ENCODE measurements at places on chromosomes 6 and 20.

DNA sequence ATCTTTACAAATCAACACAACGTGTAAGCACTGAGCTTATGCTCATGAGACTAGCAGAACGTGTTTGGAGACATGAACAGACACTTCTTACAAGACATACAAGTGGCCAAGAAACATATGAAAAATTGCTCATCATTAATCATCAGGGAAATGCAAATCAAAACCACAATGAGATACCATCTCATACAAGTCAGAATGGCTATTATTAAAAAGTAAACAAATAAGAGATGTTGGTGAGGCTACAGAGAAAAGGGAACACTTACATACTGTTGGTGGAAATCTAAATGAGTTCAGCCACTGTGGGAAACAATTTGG lies 327.9 kb upstream of the SOX4 start:
- no peak for DNase-seq

- no peak for DNase-seq
These were observed 20.5 kb upstream of the LTV1 start for GRCh38 chr6:143822584-143823024.

GRCh38 chr6:38570750-38571149 lies 69.0 kb downstream of the BTBD9 start:
- no peak for DNase-seq

GRCh38 chr6:52417675-52418111 lies 2.4 kb upstream of the EFHC1 start:
- no peak for DNase-seq

- no peak for DNase-seq
These were observed 1.9 kb downstream of the EIF2S2 start for GRCh38 chr20:34110025-34110744.

DNA sequence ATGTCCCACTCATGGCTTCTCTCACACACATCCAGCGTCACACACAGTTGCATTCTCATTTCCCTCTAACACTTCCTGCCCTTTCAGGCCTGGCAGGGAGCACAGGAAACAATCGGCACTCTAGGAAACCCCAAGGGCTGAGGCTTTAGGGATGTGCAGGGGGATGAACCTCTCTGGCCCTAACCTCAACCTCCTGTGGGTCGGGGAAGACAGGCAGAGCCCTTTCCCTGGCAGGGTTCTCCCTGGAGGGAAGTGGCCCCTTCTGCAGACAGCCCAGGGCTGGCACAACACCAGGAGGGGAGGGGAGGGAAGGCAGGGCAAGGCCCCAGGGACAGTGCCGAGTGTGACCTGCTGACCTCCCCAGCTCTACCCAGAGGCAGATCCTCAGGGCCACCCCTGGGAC lies 2.7 kb downstream of the TEAD3 start:
- DNase-seq: no peak

- DNase-seq: no peak
These were observed 287.2 kb downstream of the TAF4 start for GRCh38 chr20:61778495-61778863.

DNA sequence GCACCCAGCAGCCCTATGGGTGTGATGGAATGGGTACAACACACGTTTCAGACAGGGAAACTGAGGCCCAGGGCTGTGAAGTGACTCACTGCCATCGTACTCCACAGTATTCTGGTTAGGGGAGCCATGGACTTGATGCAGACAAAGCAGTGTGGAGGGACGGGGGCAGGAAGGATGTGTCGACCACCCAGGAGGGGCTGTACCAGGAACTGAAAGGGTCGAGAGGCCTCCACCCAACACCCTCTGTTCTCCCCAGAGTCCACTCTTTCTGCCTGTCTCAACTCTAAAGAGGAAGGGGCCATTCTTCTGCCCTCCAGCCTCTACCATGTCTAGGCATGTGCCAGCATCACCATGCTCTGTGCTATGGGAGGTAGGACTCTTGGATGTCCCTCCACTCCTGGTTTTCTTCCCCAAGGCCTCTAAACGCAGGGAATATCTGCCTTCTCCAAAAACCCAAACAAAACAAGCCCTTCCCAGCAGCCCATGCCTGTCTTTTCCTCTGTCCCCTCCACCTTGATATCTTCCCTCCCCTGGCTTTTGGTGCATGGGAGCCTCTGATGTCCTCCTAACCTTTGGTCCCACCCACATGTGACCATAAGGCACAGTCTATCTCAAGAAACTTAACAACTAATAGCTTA lies 7.4 kb downstream of the SLC22A1 start:
- no peak for DNase-seq

DNA sequence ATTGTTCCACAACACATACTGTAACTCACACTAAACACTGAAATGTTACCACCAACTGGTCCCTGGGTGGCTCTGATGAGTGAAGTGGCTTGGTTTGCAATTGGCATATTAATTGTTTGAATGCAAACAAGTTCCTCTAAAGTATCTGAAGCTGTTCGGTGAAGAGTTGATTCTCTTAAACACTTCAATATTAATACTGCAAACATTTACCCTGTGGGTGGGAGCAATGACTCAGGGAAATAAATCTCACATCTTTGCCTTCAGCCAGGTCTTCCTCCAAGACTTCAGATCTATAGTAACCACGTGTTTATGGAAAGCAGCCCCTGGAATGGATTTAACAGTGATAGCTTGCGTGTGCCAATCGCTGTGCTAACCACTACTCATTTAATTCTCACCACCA lies 176.0 kb downstream of the MAFB start:
- DNase-seq: no peak

GRCh38 chr20:5065879-5066383 lies 53.8 kb downstream of the PCNA start:
- DNase-seq: no peak

DNA sequence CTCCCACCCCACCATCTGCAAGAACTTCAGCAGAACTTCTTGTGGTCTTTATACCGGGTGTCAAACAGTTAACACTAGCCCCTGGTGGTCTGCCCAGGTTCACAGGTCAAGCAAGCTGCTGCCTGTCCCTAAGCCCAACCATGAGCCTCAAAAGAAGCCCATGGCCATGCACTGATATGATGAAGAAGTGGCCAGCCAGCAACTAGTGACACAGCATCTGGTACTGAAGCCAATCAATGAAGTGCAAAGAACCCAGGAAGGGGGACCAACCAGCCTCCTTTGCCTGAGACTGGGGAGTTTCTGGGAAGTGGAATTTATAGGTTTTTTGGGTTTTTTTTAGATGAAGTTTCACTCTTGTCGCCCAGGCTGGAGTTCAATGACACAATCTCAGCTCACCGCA lies 127.8 kb downstream of the MAFB start:
- DNase-seq: no peak

DNA sequence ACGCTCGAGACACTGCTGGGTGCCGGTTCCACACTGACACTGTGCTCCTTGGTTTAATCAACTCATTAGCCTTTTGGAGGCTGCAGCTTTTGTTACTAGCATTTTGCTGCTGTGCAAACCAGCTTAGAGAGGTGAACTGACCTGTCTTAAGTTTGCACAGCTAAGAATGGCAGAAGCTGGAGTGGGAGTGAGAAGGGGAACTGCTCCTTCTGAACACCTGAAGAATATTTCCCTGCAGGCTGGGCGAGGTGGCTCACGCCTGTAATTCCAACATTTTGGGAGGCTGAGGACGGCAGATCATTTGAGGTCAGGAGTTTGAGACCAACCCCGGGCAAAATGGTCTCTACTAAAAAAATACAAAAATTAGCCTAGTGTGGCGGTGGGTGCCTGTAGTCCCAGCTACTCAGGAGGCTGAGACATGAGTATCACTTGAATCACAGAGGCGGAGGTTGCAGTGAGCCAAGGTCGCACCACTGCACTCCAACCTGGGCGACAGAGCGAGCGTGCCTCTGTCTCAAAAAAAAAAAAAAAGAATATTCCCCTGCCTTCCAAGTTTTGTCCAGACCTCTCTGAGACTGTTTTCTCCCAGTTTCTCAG lies 5.0 kb downstream of the CEBPB start:
- no peak for DNase-seq
